ENCODE measurements at places on chromosomes 3 and 15.

DNA sequence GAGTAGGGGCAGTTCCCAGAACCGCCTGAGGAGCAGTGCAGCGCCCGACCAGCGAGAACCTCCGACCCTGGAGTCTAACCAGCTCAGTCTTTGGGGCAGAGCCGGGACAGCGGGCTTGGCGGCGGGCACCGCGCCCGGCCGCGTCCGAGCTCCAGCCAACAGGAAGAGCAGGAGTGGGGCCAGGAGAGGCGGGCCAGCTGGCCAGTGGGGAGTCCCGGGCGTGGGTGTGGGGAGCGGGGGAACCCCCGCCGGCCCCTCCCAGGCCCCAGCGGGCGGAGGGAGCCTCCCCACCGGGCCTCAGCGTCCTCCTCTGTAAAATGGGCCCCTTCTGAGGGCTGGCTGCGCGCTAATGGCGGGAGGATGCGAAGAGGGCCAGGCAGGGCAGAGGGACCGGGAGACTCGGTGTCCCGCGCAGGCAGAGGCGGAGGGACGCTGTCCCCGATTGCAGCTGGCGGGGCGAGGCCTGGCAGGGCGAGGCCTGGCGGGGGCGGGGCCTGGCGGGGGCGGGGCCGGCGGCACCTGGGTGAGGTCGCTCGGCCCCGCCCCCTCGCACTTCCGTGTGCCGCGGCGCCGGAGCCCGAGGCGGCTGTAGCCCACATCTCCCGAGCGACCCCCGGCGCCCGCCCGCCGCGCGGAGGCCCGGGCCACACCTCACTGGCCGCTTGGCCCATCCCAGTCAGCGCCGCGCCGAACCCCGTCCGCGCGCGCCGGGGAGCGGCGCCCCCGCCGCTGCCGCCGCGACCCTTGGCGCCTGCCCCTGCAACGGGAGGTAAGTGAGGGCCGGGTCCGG is at the start of gene PRKCD:
Gene PRKCD (plus strand): TSS at position 550 of the 790 bp plus-strand sequence. CDS start 17,214 bp downstream, outside the sequence.
- DNase-seq: peak; percentile 97

DNA sequence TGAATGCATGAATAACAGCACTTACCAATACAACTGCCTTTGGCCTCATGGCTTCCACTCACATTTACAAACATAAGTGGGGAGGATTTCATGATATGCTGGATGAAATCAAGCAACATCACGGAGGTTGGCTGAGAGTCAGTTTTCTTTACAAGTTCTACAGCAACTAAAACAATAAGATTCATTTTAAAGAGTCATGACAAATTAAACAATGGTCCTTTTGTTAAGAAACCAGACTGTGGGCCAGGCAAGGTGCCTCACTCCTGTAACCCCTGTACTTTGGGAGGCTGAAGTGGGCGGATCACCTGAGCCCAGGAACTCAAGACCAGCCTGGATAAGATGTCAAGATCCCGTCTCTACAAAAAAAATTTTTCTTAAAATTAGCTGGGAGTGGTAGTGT is 12.4 kb downstream of the ATR start:
- DNase-seq: no peak

GRCh38 chr3:194133661-194134230 is 2.2 kb upstream of the HES1 start:
- DNase-seq: no peak

DNA sequence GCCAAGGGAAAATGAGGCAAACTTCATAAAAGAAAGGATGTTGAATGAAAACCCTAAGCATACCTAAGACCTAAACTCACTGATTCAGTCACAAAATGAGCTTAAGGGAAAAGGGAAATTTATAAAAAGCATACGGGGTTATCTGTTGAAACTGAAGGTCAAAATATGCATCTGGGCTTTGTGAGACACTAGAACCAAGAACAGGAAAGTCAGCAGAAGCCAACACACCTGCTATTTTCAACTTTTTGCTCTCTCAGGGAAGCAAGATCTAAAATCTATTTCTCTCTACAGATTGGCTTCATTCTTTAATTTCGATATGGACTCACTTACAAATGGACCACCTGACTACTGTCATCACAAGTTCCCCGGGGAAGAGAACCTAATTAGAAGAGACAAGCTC is 338.6 kb upstream of the NECTIN3 start:
- DNase-seq: no peak

DNA sequence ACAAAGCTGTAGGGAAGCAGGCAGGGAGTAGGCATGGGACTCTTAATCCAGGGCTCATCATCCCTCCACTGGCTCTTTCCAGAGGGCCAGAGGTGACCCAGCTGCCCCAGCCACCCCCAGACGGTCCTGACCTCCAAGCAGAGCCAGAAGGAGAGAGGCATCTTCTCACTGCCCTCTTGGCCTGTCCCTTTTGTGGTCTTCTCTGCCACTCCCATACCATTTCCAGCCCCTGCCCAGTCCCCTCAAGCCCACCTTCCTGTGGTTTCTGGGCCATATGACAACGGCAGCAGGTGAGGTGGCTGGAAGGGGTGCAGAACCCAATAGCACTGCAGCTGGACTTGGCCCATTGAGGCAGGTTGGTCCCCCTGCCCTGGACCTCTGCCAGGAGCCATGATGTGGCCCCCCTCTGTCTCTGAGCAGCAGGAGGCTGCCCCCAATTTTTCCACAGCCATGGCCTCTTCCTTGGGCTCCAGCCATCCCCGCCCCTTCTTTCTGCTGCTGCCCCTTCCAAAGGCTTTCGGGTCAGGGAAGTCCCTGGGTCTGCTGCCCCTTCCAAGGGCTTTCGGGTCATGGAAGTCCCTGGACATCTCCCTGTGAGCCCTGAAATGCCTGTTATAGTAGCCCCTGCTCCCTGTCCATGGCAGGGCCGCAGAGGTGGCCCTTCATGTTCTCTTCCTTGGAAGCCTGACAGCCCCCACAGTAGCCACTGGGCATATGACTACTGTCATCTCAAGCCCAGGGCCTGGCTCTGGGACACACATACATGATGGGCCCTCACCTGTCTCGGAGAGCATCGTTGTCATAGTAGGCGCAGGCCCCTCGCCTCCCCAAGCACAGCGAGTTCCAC is 39.5 kb upstream of the RAB6B start:
- no peak for DNase-seq

DNA sequence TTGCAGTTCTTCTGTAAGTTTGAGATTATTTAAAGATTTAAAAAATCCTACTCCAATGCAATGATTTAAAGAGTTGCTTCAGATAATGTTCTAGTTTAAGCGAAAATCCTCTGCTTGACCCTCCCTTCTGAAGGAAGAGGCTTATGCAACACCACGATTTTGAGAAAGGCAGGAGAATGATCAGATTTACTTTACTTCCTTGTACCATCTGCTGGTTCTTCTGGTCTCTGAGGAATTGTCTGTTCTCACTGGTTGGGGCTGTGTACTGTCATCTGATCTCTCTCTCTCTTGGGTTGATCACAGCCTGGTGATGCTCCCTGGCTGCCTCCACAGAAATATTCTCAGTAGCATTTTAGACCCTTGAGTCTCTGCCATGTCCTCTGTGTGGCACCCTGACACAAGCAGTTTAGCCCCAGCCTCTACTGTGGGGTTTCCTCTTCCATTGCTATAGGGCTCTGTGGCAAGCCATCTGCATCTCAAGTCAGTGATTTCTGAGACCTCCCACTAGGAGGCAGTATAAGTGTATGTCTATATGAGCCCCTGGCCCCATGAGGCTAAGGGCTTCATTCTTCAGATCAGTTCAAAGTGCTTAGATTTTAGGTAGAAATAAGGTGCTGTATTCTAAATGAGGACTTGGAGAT is 50.8 kb upstream of the PLAAT1 start:
- DNase-seq: no peak

- DNase-seq: no peak
Measured at GRCh38 chr15:85496151-85496550, 115.7 kb downstream of the AKAP13 start.

- DNase-seq: peak; percentile 38
Measured at GRCh38 chr3:194206320-194206719, 70.4 kb downstream of the HES1 start.

DNA sequence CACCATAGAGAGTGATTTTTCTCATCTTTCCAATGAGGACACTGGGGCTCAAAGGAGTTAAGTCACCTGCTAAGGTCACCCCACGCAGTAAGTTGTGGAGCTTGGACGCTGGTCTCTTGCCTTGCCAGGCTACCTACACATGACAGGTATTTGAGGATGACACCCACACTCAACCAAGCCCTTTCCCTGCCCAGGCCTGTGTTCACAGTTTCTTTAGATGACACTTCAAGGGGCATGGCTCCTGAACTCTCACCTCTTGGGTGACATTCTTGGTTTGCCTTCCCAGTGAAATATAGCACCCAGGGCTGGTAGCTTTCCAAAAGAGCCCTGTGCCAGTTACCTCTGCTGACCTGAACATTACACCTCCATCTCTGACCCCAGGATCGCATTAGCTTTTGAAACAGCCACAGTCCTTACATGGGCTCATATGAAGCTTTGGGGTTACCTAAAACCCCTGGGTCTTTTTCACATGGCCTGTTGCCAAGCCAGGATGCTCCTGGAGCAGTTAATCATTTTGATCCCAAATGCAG is 148.0 kb downstream of the RPLP1 start:
- no peak for DNase-seq

- no peak for DNase-seq
Measured at GRCh38 chr15:42345504-42345903, 13.8 kb upstream of the CAPN3 start.

All from AG20443 (cell line).